NCI-H1436 treated with DMSO at 0.1 percent for 48 hours (cell line): ENCODE measurements at places on chromosomes 1 and 21.

GRCh38 chr1:17572264-17572985, 32.9 kb downstream of the ARHGEF10L start:
- DNase-seq: no peak

DNA sequence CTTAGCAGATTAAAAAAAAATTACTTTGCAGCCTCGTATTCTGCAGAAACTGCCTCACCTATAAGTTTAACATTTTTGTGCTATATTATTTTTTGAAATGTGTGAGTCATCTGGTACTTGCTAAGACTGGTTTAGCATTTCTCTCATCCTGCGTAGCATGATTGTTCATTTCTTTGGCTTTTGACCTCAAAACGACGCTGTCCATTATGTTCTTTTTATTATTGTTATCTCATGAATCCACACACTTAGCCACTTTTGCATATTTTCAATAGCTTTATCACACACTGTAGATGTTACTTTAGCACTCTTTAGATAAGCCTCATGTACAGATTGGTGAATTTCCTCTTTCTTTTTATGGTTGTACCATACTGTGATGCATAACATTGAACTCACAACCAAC, 1004.9 kb upstream of the NCAM2 start:
- no peak for DNase-seq

DNA sequence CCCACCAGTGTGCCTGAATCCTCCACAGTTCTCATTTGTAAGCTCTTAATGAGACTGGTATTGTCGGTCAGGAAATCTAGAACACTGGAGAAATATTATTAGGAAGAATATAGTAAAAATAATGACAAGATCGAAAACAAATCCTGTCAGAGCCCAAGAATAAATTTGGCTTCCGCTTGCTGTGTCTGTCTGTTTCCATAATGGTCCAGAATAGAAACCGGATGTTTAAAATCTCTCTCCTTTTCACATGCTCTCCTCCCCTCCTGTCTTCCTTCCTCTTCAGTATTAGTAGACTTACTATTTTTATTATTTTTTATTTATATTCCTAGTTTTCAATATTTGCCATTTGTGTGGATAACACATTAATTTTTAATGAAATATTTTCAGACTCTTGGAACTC, 187.7 kb downstream of the SDCCAG8 start:
- DNase-seq: no peak

GRCh38 chr1:117097443-117097842, 24.1 kb downstream of the TRIM45 start:
- no peak for DNase-seq

DNA sequence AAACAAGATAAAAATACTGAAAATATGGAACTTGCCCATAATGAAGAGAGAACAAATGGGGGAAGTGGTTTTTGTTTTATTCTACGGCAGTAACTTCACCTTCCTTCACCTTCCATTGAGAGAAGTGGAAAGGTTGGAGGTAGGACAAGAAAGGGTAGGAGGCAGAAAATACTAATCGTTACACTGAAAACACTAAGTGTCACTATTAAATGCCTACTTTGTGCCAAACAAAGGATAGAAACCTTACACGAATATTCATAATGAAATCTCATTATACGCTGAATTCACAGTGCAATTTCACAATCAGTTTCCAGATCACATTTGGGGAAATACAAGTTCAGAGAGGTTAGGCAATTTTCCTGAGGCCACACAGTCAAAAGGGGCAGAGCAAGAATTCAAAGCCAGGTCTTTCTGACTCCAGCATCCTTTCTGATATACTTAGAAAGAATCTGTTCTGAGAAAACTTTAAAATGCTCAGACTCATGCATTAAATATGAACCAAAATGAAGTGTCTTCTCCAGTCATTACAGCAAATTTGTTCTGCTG, 3.0 kb downstream of the TIAM1 start:
- no peak for DNase-seq

DNA sequence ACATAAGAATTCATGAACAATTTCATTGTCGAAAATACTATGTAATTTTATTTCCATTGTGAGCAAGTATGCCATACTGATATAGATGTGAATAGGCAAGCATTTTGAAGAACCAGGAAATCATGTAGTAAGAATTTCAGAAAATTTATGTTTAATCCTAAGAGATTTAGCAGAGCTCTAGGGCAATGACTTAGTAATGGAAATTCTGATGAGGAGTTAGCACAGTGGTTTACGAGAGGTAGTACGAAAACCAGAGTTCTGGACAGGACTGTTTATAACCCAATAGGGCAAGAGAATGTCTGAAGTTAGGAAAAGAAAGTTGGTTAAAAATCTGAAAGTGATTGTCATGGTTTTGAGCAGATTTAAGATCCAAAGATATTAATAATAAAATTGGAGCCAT, 439.6 kb upstream of the DEPDC1 start:
- no peak for DNase-seq

- DNase-seq: no peak
These were observed 11.7 kb upstream of the SNAPIN start for GRCh38 chr1:153646672-153647345.

GRCh38 chr1:110502402-110503151, 16.4 kb downstream of the KCNA10 start:
- no peak for DNase-seq

DNA sequence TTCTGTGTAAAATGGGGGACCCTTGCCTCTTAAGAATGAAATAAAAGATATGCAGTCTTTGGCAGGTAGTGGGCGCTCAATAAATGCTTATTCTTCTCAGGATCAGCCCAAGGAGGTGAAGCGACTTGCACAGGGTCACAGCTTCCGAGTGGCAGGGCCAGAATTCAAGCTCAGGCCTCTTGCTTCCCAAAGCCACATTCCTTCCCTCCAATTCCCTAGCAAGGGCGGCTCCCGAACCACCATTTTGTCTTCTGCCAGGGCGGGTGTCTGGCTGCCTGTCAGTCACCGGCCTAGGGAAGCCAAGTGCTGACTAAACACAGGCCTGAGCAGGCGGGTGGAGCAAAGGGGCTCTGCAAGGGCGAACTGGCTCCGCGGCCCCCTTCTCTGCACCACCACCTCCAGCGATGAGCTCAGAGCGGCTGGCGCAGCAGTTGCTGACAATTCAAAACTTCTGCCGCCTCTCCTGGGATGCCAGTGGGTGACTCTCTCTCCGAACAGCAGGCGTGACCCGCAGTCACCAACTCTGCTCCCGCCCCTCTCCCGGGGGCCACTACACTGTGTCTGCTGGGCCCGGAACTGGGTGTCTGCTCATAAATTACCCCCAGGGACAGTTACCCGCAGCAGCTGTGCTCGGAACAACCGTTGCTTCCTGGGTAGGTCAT, 10.8 kb downstream of the GPR3 start:
- DNase-seq: no peak

- peak; percentile 43 for DNase-seq
These were observed 63.4 kb downstream of the WDR64 start for GRCh38 chr1:241715435-241715834.

DNA sequence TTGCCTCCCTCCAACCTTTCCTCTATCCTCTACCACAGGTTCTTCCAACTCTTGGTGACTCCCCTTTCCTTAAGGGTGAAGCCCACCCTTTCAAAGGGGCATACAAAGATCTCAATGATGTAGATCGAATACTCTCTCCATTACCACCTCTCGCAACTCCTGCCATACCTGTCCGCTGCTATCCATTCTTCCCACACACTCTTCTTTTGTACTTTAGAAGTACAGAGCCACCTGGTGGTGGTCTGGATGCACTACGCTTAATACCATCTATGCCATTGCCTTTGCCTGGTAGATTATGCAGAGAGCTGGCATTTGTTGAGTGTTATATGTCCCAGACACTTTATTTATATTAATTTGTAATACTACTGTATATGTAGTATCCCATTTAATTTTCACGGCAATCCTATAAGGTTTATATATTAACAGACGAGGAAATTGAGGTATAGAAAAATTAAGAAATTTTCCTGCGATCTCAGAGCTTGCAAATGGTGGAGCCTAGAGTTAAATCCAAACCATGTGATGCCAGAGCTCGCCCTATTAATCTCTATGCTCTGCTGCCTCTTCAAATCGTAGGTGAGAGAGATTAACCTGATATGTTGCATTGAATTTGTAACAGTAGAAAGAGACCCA, 22.9 kb downstream of the TSHB start:
- DNase-seq: no peak

DNA sequence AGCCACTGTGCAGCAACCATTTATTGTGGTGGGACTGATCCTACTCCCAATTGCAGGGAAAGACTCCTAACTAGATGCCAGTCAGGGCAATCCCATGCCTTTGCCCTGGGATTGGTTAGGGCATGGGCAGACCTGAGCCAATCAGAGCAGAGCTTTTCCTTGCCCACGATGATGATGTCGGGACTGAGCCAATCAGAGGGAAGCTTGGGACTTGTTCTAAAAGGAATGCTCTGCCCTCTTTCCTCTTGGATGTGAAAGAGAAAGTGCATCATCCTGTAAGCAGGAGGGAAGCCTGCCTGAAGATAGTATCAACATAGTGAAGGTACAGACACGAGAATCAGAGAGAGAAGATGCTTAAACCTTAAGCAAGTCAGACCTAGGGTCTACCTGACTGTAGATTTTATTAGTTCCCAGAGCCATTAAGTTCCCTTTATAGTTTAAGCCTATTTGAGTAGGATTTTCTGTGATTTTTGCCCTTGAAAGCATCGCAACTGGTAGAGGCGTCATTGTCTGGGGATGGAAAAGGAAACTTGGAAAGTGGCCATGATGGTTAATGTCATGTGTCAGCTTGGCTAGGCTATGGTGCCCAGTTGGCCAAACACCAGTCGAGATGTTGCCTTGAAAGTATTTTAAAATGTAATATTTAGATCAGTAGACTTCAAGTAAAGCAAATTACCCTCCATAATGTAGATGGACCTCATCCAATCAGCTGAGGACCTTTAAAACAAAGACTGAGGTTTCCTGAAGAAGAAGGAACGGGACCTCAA, 19.9 kb downstream of the IRF2BP2 start:
- no peak for DNase-seq

DNA sequence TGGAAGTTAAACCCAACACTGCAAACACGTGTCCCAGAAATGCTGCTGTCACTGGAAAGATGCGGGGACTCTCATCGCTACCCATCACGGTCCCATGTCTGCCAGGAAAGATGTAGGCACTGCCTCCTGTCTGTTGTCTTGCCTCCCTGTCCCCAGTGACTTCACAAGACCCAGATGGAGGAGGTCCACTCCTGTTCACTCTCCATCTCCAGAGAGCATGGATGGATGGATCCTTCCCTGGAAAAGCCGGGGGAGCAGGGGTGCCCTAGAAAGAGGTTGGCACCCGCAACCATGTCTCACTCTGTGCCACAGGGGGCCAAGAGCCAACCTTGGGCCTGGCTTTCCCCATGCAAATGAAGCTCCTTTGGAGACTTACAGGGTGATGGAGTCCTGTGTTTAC, 135.5 kb downstream of the GLIS1 start:
- DNase-seq: no peak

GRCh38 chr1:83418558-83418957, 580.4 kb downstream of the TTLL7 start:
- no peak for DNase-seq

DNA sequence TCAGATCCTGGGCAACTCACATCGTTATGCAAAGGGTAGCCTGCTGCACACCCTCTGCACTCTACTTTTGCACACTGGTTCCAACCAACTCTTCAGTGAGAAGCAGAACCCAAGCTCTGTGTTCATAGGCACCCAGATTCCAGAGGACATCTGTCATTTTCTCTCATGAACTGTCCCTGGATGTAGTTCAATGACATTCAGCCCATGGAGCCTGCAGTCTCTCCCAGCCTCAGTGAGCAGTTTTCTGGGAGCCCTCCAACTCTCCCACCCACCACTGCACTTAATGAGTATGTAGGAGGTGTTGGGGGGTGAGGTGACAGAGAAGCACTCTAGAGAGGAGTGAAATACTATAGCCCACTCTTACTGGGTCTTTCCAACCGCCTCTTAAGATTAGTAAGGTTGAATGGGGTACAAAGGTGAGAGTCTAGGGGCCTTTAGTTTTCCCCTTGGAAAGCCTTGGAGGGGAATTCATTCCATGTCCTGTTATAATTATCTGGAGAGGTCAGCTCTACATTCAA, 58.1 kb upstream of the APOBEC4 start:
- no peak for DNase-seq

- DNase-seq: no peak
These were observed 57.8 kb upstream of the CACNA1E start for GRCh38 chr1:181425566-181425965.

- DNase-seq: no peak
These were observed 76.2 kb upstream of the B3GALT2 start for GRCh38 chr1:193262661-193263060.

DNA sequence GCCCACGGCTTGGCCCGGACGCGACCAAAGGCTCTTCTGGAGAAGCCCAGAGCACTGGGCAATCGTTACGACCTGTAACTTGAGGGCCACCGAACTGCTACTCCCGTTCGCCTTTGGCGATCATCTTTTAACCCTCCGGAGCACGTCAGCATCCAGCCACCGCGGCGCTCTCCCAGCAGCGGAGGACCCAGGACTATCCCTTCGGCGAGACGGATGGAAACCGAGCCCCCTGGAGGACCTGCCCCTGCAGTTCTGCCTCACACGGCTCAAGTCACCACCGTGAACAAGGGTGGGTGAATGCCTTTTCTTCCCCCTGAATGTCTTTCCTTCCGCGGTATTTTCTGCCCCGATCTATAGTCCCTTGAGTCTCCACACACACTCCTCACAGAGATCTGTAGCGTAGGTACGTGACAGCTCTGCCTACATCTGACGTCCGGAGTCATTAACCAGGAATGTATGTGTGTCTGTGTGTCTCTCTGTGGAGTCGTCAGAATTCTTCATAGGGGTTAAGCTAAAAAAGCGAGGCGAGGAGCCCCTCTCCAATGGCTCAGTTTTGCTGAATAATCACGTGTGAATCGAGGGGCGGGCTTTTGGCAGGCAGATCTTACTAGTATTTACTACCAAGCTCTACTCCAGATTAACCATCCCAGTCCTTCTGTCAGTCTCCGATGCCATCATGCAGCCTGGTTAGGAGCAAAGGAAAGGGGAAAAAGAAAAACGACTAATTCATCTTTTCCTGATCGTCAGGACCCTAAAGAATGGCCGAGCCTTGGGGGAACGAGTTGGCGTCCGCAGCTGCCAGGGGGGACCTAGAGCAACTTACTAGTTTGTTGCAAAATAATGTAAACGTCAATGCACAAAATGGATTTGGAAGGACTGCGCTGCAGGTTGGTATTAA, at the start of gene CDKN2C:
TSS of gene CDKN2C (plus strand) at position 635 of the 898 bp plus-strand sequence. CDS start at position 759, 124 bp downstream.
- peak; percentile 86 for DNase-seq

DNA sequence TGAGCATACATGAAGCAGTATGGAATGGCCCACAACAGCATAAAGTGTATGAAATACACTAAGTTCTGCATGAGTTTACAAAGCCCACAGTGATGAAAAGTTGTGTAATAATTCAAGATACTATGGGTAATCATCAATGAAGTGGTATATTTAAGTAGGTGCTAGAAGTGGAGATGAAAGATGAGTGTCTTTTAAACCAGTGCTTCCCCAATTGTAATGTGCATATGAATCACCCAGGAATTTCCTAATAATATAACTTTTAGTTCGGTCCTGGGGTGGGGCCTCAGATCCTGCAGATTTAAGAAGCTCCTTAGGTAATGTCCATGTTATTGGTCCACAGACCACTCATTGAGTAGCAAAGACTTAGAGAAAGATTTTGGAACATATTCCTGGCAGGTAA, 184.9 kb downstream of the DUSP10 start:
- no peak for DNase-seq
